ENCODE measurements at places on chromosomes 2 and 18.

GRCh38 chr2:216711348-216711747 lies 16.0 kb upstream of the IGFBP5 start:
- DNase-seq, result no peak

GRCh38 chr18:22214731-22215528 lies 45.5 kb downstream of the GATA6 start:
- no peak for DNase-seq

- DNase-seq, result no peak
Observed at GRCh38 chr2:479490-480176, 191.7 kb upstream of the ALKAL2 start.

- DNase-seq, result no peak
Observed at GRCh38 chr2:85468096-85468703, 49.7 kb downstream of the SH2D6 start.

DNA sequence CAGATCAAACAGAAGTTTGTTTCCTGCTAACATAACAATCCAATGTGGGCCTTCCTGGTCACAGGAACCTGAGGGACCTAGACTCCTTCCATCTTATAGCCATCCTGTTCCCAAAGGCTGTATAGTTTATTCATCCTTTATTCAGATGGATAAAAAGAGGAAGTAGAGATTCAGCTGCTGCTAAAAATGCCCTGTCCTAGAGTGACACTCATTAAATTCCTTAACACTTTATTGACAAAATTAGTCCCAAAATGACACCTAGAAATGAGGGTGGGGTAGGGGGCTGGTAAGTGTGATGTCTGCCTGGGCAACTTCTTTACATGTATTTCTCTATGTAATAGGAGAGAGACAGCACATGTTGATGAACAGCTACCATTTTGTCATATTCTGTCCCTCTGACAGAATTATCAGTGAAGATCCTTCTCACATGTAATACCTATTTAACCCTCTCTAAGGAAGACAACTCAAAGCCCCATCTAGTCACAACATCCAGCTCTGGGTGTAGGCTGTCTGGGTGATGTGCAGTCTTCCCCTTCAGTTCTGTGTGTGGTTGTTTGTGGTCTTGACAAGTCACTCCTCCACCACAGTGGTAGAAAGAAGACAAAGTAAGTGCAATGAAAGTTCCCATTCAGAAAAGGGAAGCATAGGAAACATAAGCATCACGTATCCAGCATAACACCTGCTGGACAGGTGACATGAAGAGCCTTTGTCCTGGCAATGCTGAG lies 253.9 kb upstream of the CNTNAP5 start:
- no peak for DNase-seq

DNA sequence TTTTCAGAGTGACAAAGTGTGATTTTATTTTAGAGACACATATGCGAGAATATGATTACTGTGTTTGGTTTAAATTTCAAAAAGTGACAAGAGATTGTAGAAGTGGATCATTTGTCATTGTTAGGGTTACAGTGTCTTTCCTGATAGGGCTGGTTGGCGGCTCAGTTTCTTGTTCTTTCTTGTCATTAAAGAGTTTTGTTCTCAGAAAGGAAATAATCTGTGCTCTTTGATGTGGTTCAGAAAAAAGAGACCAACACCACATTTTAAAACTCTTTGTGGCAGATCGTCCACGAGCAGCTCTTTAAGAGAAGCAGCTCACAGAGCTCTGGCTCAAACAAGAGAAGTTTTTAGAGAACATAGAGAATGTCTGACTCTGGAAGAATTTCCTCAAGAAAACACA lies 45.6 kb upstream of the ZNF532 start:
- no peak for DNase-seq

DNA sequence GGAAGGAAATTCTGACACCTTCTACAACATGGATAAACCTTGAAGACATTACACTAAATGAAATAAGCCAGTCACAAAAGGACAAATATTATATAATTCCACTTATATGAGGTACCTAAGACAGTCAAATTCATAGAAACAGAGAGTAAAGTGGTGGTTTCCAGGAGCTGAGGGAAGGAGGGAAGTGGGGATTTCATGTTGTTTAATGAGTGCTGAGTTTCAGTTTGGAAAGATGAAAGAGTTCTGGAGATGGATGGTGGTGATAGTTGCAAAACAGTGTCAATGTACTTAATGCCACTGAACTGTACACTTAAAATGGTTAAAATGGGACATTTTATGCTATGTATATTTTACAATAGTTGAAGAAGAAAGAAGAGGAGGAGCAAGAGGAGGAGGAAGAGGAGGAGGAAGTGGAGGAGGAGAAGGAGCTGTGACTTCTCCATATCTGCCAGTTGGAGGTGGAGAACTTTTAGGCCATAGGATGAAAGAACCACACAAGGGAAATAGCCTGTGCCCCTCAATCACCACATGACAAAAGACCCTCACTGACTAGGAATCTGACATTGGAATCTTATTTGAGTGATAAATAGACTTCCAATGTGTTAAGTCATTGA lies 55.3 kb upstream of the LGALSL start:
- no peak for DNase-seq

DNA sequence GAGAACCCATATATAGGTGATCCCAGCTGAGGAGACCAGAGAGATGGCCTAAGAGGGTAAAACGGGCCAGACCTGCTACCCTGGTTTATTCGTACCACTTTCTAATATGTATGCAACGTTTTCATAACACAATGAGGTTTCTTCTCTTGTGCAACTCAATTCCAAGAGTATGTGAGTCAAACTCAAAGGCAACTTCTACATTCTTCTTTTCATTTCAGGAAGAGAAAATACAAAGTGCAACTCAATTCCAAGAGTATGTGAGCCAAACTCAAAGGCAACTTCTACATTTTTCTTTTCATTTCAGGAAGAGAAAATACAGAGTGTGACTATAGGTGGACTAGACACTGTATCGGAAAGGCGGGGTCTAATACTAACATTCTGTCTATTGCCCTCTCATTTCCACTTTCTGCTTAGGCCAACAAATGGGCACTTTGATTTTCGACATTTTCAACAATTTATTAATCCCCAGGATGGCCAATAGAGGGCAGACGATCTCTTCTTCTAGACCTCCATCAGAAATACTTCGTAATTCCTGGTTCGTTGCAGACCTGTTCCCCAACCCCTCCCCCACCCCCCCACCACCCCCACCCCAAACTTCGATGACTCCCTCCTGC lies 3.7 kb upstream of the CRIM1 start:
- no peak for DNase-seq

DNA sequence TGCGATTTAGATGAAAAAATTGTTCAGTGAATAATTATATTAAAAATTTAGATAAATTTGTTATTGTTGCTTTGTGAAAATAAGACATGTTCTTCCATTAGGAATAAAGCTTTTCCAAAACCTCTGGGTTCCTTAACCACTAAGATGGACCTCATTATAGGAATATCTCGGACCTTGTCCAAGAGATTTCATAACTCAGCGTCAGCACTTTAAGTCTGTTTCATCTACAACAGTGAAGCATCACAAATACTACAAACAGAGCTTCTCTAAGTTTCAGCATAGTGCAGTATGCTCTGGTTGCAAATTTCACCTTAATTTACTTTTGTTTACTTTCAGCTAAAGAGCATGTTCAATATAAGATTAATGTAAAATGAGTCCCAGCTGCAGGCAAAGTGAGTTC lies 150.3 kb downstream of the UBE2E3 start:
- no peak for DNase-seq

- no peak for DNase-seq
Observed at GRCh38 chr2:118710481-118710880, 137.0 kb downstream of the EN1 start.

GRCh38 chr2:127400533-127400896 lies 12.7 kb upstream of the MAP3K2 start:
- DNase-seq, result no peak

DNA sequence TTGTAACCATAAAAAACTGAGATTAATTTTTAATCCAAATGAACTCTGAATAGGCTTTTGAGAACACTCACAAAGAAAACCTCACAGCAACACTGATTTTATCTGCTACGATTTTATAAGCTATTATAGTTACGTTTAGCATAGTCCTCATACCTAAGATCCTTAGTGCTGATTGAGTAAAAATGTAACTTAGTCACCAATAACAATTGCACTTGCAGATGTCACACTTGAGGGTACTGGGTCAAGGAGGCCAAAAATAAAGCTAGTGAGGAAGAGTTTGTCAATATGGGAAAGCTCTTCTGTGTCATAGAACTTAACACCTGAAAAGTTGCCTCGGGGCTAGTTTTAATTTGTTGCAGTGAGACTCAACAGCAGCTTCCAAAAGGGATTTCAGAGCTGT lies 706.5 kb upstream of the FAM98A start:
- DNase-seq, result no peak

- DNase-seq, result no peak
Observed at GRCh38 chr2:149648282-149649030, 60.9 kb upstream of the MMADHC start.

DNA sequence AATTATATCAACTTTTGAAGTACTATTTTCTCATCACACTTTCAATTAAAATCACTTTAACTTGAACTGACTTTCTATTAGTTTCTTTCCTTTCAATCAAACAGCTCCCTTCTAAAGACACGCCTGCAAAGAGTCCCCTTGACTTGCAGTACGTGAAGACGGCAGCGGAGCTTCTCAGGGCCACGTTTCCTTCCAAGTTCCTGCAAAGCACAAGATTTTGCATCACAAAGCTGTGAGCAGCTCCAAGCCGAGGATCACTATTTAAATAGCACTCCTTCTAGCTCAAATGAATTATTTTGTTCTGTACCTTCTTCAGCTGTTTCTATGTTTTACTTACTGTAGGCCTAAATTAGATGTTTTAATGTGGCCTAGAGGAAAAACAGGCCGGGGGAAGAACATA lies 30.8 kb downstream of the SH3YL1 start:
- DNase-seq, result no peak

DNA sequence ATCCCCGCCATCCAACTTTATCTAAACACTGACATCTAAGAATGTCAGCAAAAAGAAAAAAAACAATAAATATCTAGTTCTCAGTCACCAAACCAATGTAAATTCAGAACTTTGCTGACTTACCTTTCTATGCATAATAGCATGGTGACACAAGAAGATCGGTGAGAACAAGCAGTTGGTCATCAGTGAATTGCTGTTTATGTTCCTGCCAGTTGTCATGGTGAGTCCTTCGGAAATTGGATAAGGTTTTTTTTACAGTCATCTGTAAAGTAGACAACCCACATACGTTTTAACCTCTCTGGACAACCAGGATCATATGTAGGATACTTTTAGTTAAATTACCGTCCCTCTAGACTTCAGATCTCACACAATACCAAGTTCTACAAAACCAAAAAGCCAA lies 6.2 kb upstream of the GPR75 start:
- DNase-seq, result no peak

- no peak for DNase-seq
Observed at GRCh38 chr18:3067165-3067661, 54.3 kb upstream of the LPIN2 start.

DNA sequence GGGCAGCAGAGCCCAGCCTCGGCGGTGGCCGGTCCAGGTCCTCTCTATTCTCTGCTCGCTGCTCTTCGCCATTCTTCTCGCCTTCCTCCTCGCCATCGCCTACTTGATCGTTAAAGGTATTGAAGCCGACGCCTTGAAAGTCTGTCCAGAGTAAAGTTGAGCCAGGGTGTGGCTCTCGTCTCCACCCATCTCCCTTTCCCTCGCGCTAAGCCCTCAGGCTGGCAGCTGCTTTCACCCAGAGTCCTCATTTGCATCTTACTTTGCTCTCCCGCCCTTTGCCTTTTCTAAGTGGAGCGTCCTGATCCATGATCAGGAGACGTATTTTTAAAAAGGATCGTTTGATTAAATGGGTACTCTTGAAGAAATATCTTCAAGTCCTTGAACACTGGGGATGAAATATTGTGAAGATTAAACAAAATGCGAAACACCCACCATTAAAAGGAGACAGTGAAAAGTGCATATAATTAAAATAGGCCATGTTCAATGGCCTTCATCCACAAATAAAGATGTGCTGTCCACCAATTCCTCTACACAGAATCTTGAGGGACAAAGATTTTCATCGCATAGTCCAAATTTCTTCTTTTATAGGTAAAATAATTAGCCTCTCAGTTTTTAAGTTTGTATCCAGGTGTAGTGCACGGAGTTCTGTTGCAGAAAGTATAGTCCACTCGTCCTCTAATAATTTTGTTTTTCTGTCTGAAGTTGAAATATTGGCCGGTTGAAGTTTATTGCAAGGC lies 657 bp downstream of the ARL6IP6 start:
- DNase-seq, result peak; percentile 4

GRCh38 chr18:23277399-23277798 lies 142.1 kb downstream of the CABLES1 start:
- DNase-seq, result no peak

DNA sequence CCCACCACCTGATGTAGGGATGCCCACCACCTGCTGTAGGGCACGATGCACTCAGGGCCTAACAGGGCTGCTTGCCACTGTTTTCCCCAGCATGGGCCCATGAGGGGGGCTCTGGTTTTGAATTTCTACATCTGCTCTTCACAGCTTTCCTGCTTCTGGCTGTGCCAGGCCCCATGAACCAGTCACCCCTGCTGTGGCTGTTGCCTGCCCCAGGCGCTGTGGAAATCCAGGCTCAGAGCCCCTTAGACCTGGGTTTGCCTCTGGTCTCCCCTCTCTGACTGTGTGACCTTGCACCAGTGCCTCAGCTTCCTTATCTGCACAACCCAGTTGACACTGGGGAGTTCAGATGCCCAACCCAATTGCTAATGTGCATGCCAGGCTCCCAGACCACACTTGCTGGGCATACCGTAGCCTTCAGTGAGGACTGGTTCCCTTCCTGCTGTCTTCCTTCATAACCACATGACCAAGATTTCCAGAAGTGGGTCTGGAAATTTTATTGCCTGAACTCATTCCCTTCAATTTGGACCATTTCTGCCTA lies 6.0 kb upstream of the MLPH start:
- DNase-seq, result no peak

- no peak for DNase-seq
Observed at GRCh38 chr2:37119157-37119556, 34.8 kb downstream of the GPATCH11 start.

- no peak for DNase-seq
Observed at GRCh38 chr18:2354292-2354691, 217.0 kb downstream of the METTL4 start.

DNA sequence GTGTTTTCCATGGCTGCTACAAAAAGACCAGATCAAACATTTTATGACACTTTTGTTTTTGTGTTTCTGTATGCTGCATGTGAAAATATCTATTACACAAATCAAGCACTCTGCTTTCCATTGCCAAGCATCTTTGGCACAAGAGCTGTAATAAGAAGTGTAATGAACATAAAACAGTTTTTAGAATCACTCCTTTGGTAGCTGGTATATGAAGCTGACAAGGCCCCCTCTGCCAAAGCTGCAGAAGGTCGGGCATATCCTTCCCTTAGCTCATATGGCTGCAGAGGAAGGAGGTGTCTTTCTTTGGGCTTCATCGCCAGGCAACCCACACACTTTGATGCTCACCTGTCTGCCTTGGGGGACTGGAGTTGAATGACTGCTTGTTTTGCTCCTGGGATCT lies 175.4 kb downstream of the TMEM247 start:
- no peak for DNase-seq

- no peak for DNase-seq
Observed at GRCh38 chr18:64720781-64721464, 572.0 kb upstream of the LINC00305 start.

DNA sequence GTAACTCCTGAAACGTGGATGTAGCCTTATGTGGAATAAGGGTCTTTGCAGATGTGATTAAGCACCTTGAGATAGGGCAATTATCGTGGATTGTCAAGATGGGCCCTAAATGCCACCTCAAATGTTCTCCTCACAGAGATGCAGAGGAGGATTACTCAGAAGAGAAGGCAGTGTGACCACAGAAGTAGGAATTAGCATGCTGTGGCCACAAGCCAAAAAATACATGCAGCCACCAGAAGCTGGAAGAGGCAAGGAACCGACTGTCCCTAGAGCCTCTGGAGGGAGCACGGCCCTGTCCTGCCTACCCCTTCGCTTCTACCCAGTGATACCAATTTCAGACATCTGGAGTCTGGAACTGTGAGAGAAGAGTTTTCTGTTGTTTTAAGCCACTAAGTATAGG lies 47.3 kb upstream of the MGAT5 start:
- no peak for DNase-seq
